ENCODE measurements at places on chromosomes 13 and 19.

- no peak for DNase-seq
These were observed 6.4 kb downstream of the GNA15 start for GRCh38 chr19:3142292-3142670.

DNA sequence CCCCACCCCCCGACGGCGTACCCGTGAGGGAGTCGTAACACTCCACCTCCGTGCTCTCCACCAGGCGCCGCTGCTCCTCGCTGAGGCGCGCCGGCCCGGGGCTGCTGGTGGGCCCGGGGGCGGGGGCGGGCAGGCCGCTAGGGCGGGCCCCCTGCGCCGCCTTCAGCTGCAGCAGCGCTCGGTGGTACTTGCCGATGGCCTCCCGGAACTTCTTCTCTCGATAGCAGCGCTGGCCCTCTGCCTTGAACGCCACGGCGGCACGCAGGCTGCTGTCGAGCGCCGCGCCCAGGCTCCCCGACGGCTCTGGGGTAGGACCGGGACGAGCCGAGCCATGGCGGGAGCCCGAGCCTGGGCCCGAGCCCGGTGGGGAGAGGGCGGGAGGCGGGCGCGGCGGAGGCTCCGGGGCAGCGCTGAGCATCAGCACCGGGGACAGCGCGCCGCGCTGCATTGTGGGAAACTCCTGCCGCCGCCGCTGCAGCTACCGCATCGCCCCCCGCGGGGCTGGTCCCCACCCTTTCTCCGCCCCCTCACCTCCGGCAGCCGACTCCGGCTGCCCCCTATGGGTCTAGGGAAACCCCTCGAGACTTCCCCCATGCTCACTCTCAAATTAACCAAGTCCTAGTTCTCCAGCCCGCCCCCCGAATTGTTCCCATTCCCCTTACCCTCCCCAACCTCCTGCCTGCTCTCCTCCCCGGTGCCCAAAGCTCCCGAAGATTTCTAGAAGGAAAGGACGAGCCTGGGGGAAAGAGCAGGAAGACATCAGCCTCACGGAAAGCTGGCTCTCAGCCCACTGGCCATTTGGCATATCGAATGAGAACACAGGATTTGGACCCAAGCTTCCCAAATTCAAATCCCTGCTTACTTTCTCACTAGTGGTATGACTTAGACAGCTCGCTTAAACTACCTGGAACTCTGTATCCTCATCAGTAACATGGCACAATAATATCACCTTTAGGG, at the start of gene TTC9B:
Gene TTC9B (minus strand): TSS at position 451 of the 957 bp plus-strand sequence. CDS start 3 bp downstream, at position 448.
- peak; percentile 84 for DNase-seq

DNA sequence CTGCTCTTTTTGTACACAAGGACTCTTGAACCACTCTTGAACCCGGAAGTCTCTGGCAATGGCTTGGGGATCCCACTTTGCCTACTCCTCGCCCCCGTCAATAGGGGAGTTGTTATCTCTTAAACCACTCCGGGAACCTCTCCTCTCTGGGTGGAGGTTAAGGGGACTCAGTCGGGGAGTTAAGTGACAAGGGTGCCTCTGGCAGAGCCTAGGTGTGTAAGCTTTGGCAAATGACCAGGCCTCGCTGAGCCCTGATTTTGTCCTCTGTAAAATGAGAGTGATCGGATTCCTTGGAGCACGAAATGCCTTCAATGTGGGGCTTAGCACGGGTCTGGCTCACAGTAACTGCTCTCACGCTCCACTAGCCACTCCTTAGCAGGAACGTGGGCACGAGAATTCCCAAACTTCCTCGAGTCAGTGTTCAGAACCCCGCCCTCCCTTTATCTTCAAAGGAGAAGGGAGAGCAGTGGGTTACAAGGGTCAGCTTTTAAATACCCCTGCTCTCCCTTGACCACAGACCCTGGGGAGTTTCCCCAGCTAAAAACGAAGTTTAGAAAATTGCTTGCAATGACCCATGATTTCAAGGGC, 193.3 kb downstream of the KATNAL1 start:
- DNase-seq: peak; percentile 69

DNA sequence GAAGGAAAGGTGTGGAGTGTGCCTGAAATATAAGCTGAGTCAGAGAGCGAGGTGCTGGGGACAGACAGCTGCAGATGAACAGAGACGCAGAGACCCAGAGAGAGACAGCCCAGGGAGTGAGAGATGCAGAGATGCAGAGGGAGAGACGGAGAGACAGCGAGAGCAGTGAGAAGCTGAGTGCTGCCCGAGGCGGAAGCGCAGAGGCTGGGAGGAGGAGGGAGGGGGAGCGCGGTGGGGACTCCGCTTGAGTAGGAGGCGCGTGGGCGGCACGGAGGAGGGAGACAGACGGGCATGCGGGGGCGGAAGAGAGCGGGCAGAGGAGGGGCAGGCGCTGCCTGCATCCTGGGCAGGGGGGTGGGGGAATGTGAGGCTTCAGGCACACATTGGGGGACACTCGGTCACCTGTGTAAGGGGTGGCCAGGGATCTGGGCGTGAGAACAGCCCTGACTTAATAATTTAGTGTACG, 25.7 kb downstream of the SLC8A2 start:
- DNase-seq: peak; percentile 68

DNA sequence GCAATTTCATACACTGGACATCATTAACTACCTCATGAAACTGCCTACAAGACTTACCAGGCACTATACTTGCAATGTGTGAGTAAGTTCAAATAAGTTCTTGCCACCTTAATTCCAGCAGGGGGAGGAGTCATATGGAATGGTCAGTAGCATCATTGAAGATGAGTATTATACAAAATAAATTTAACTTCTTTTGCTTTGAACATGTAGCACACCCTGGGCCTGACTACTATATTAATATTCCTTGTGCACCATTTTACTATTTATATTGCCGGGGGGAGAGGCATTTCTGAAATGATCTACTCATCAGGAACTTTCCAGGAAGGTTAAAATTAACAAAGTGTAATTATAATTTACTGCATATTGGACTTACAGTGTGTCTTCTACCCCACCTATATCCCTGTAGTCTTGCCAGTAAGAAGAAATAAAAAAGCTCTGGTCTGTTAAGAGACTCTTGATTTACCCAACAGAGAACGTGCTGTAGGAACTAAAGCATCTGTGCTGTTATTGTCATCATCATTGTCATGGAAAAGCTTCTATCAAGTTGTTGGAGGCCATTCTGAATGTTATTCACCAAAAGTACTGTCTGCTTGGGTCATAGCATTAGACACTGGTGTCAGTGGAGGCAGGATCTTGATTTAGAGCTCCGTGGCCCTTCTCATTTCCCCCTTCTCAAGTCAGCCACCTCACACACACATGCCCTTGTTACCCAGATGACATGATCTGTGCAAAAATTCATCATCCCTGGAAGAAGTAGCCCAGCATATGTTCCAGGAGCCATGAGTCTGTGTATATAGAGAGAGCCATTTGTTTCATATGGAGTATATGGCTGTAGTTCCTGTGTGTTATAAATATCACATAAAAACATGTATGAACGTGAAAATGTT, 147.1 kb downstream of the MTUS2 start:
- no peak for DNase-seq

- no peak for DNase-seq
These were observed 96.3 kb upstream of the C1QTNF9B start for GRCh38 chr13:23993680-23993985.

- DNase-seq: no peak
These were observed 62.2 kb downstream of the KCNRG start for GRCh38 chr13:50077431-50077830.
